ENCODE measurements at places on chromosomes 2 and 18.

GRCh38 chr18:39622431-39622830 is 2056.8 kb upstream of the CELF4 start:
- DNase-seq = no peak

GRCh38 chr2:5379811-5380210 is 312.4 kb upstream of the SOX11 start:
- no peak for DNase-seq

DNA sequence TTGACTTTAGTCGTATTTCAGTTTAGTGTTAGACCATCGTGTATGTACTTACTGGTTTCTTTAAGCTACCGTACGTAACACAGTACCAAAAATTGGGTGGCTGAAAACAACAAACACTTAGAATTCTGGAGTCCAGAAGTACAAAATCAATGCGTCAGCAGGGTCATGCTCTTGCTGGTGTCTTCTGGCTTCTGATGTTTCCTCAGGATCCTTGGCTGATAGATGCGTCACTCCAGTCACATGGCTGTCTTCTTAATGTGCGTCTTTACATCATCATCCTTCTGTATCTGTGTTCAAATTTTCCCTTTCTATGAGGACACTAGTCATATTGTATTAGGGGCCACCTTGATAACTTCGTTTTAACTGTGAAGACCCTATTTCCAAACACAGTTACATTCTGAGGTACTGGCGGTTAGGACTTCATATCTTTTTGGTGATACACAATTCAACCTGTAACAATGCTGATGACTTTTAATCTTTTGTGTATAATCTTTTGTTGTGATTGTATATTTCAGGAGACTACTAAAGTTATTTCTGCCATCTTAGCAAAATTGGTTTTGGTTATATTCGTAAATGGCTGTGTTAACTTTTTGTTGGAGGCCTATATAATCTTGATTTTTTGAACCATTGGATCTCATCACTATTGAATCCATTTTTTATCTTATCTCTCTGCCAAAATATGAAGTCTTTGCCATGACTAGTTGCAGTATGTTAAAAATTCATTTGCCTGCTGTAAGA is 25.4 kb downstream of the ACTR3 start:
- no peak for DNase-seq

GRCh38 chr2:233992513-233993217 is 57.8 kb upstream of the SPP2 start:
- no peak for DNase-seq

DNA sequence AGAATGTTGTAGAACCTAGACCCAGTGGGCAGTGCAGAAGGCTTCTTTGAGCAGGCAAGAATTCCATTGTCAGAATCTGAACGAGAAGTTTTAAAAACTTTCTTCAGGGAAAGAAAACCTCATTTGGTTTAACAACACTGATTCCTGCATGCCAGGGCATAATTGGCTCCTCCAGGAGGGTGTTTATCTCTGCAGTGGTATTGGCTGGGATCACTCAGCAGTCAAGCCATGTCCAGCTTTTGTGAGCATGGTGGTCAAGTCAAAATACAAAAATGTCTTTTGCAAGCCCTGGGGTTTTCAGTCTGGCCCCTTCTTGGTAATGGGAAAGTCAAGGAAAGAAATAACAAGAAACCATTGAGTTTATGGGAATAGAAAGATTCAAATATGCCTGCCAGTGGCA is 28.3 kb downstream of the FHOD3 start:
- DNase-seq = no peak

DNA sequence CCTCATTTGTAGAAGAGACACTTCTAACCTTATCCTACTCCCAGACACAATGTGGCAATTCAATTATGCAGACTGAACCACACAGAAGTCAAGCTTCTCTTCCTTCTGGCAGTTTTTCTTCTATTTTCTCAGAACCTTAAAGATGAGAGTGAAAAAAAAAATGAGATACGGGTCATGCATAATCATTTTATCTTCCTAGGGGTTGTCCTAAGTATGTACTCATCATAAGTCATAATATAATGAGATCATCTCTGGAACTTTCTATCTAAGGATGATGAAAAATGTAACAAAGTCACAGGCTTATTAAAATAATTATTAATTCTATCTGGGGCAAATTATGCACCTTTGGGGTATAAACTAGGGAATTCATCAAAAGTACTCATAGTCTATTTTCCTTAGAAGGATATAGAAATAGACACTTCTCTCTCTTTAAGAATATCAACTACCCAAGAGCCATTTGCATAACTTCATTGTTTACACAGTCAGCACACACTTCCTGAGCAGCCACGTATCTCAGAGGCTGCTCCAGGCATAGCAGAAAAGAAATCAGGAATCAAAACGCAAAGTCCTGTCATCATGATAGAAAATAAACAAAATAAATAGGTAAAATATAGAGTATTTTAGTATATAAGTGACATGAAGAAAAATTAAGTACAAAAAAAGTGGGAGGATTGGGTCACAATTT is 345.9 kb upstream of the SPHKAP start:
- no peak for DNase-seq

DNA sequence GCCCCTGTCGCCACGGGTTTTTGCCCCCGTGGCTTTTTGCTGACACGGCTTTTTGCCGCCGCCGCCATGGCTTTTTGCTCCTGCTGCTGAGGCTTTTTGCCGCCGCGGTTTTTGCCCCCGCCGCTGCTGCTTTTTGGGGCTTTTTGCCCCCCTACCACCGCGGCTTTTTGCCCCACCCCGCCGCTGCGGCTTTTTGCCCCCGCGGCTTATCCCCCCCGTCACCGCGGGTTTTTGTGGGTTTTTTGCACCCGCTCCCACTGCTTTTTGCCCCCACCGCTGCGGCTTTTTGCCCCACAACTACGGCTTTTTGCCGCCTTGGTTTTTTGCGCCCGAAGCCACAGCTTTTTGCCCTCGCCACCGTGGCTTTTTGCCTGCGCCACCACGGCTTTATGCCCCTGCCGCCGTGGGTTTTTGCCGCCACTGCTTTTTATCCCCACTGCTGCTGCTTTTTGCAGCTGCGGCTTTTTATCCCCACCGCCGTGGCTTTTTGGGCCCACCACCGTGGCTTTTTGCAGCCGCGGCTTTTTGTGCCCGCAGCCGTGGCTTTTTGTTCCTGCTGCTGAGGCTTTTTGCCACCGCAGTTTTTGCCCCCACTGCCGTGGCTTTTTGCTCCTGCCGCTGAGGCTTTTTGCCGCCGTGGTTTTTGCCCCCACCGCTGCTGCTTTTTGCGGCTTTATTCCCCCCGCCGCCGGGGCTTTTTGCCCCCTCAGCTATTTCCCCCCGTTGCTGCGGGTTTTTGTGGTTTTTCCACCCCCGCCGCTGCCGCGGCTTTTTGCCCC is 2798.0 kb upstream of the TEKT4 start:
- no peak for DNase-seq

- DNase-seq = no peak
Measured at GRCh38 chr2:37585295-37585908, 86.0 kb downstream of the CDC42EP3 start.

DNA sequence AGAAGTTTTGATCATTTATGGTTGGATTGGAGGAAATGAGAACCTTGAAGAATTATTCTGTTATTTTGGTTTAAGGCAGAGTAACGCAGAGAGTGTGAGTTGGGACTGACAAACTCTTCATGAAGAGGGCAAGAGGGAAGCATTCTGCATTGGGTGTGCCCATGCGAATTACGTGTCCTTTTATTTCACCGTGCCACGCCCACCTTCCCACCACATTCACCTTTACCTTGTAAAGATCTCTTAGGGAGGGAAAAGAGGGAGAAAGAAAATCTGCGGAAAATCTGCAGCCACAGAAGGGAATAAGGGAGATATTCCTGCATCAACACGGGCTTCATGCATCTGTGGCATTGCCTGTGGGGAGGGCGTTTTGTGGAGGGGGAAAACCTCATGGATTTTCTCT is 31.8 kb downstream of the SLC9A4 start:
- DNase-seq = peak; percentile 45

- no peak for DNase-seq
Measured at GRCh38 chr2:122191331-122191730, 435.9 kb downstream of the TSN start.

DNA sequence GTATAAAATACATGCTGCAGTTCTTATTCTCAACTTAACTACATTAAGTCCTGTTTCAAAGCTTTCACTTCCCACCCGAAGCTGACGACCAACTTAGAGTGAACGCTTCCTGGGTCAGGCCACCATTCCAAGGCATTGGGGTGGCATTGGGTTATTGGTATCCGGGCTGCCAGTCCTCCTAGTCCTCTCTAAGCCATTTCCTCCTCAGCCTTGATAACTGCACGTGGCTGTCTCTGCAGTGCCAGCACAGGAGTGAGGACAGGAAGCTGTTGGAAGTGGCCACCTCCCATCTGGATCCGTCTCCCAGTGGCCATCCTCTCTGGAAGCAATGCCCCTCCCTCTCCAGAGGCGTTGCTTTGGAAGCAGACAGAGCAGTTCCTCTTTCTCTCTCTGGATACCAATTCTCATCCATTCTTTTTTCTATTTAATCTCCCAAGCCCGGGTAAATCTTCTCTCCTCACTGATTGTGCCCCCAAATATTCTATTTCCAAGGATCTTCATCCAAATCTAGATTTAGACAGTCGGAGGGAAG is 354.7 kb downstream of the EIPR1 start:
- DNase-seq = no peak

GRCh38 chr2:177419274-177419673 is 26.7 kb downstream of the AGPS start:
- DNase-seq = peak; percentile 67

- DNase-seq = peak; percentile 35
Measured at GRCh38 chr18:56902653-56903052, 244.2 kb upstream of the BOD1L2 start.

DNA sequence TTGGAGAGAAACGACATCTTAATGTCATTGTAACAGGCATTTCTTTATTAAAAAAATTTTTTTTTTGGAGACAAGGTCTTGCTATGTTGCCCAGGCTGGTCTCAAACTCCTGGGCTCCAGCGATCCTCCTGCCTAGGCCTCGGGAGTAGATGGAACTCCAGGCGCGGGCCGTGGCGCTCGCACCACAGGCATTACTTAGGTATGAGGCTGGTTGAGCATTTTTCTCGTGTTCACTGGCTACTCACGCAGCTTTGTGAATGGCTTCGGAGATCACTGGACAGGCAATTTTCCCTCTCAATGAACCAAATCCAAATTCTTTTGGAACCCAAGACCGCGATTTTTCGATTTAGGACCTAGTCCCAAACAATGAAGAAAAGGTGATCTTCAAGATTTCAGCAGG is 795 bp upstream of the TCF7L1 start:
- no peak for DNase-seq

- no peak for DNase-seq
Measured at GRCh38 chr2:133975676-133976428, 278.0 kb upstream of the MGAT5 start.

- DNase-seq = no peak
Measured at GRCh38 chr18:58887613-58887963, 22.9 kb downstream of the ZNF532 start.

- DNase-seq = no peak
Measured at GRCh38 chr2:145626301-145626700, 1106.4 kb upstream of the ZEB2 start.

DNA sequence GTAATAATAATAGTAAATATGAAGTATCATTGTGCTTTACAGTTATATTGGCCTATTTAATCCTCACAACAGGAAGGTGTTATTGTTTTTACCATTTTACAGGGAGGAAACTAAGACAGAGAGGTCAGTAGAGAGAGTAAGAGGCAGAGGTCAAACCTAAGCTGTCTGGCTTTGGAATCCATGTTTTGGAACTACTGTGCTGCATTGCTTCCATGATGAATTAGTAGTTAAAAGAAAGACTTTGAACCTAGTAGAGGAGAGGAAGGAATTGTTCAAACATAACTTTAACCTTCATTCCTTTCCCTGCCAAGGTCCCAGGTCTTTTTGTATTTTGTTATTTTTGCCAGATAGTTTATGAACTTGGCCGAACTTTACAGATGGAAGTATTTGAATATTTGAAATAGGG is 80.9 kb downstream of the PHLPP1 start:
- no peak for DNase-seq
